ENCODE measurements at places on chromosomes 7 and 10. TPM values are rescaled to one million over a fixed set of nuclear protein-coding genes. Genes with fewer than 3 reads are reported as not detected.

DNA sequence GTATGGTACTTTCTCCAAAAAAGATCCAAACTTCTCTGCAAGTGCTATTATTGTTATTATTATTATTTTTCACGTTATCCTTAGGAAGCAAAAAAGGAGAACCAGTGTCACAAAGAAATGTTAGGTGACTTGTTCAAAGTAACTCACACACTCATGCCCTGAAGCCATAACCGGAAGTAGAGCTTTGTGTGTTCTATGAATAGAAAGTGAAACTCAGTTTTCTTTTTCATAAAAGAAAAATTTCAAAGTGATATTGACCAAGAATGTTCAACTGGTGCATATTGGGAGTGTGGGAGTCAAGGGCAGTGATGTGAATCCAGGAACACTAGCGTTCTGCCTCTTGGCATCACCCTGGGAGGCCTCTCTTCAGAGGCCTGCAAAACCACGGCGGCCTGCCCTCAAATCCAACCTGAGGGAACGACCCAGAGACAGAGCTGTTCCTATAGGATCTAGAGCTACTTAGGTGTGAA lies 106.1 kb downstream of the PRKCQ start:
- peaks cover 54% of the 10 kb centered on the region for H3K4me1 ChIP-seq
- DNase-seq = peak; percentile 82
- H3K27ac ChIP-seq = peak overlapping the region; percentile 96
- peak overlapping the region; percentile 85 for H3K4me3 ChIP-seq
- H3K36me3 ChIP-seq = peaks cover 64% of the 10 kb centered on the region

The PAX4 gene
- not detected for total RNA-seq

DNA sequence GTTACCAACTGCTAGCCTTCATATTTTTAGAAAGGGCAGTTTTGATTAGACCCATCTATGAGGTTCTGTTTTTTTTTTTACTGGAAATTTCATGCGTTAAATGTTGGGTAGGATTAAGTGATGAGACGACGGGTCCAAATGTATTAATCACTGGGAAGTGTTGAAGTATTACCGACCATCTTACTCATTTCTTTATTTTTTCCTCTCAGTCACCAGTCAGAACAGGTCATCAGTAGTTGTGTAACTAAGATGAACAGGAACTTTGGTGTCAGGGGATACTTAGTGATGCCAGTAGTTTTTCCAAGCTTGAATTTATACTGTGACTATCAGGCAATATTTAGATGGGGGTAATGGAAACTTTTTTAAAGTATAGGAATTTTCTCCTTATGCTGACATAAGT lies 14.2 kb downstream of the TFAM start:
- no peak overlapping the region for H3K27ac ChIP-seq
- peaks cover 30% of the 10 kb centered on the region for H3K36me3 ChIP-seq
- H3K4me3 ChIP-seq = no peak overlapping the region
- H3K27me3 ChIP-seq = no peaks in the 10 kb centered on the region
- H3K4me1 ChIP-seq = no peaks in the 10 kb centered on the region
- DNase-seq = no peak

DNA sequence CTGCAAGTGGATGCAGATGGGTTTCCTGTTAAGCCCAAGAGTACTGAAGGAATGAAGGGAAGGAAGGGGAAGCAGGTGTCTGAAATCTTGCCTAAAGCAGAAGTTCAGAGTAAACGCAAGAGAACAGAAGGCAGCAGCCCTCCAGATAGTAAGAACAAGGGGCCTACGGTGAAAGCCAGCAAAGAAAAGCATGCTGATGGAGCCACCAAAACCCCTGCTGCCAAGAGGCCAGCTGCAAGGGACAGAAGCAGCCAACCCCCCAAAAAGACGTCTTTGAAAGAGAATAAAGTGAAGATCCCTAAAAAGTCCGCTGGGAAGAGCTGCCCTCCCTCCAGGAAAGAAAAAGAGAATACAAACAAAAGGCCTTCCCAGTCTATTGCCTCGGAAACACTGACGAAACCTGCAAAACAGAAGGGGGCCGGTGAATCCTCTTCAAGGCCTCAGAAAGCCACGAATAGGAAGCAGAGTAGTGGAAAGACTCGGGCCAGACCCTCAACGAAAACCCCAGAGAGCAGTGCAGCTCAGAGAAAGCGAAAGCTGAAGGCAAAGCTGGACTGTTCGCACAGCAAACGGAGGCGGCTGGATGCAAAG lies 152.5 kb downstream of the LCOR start:
- H3K27me3 ChIP-seq = no peaks in the 10 kb centered on the region
- H3K4me3 ChIP-seq = no peak overlapping the region
- H3K4me1 ChIP-seq = peaks cover 2% of the 10 kb centered on the region
- peaks cover 21% of the 10 kb centered on the region for H3K36me3 ChIP-seq

- peaks cover 6% of the 10 kb centered on the region for H3K36me3 ChIP-seq
- no peak for DNase-seq
These were observed 3.4 kb upstream of the CEP41 start for GRCh38 chr7:130444234-130444633.

The LRRN3 gene
- 56.5 TPM for total RNA-seq

DNA sequence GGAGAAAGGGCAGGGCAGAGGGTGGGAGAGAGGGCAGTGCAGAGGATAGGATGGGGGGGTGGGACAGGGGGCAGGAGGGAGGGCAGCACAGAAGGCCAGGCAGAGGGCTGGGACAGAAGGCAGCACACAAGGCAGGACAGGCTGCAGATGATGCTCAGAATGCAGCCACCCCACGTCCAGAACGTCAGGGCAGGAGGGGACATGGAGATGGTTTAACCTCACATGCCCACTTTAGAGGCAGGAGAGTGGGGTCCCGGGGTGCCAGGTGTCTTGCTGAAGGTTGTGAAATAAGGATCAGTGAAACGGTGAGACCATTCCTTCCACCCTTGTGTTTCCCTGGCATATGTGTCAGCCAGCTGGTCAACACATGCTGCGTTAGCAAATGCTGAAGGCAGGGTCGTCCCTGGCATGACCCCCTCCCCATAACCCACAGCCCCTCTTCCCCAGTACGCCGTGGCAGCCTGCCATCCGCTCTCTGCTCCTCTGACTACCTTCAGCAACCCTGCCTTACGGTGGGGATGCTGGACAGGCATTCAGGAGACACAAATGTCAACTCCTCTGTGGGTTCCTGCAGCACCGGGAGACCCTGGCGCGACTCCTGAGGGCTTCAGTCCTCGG lies 592.1 kb downstream of the DNAJB6 start:
- no peak overlapping the region for H3K27ac ChIP-seq
- peaks cover 3% of the 10 kb centered on the region for H3K4me1 ChIP-seq
- H3K36me3 ChIP-seq = peaks cover 7% of the 10 kb centered on the region
- H3K4me3 ChIP-seq = no peak overlapping the region

- peaks cover 3% of the 10 kb centered on the region for H3K27me3 ChIP-seq
- no peaks in the 10 kb centered on the region for H3K36me3 ChIP-seq
- peaks cover 7% of the 10 kb centered on the region for H3K4me1 ChIP-seq
- no peak overlapping the region for H3K27ac ChIP-seq
- DNase-seq = no peak
- no peak overlapping the region for H3K4me3 ChIP-seq
These were observed 93.8 kb downstream of the PRTFDC1 start for GRCh38 chr10:24858288-24859270.

DNA sequence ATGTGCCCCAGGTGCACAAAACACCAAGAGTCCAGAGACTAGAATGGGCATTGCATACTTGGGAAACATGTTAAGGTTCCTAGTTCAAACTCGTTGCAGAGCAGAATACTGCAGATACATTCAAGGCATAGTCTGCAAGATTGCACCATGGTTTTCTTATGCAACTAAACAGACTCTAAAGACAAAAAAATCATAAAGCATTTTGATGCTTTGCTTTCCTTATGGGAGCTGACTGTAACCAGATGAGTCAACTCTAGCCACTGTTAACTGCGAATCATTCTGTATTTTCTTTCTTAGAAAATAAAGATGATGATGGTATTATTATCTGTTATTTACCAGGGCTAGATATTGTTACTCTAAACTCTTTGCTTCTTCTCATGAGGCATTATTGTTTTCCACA lies 19.7 kb downstream of the TRUB1 start:
- peaks cover 31% of the 10 kb centered on the region for H3K36me3 ChIP-seq
- no peak overlapping the region for H3K27ac ChIP-seq
- no peak overlapping the region for H3K4me3 ChIP-seq
- DNase-seq = no peak
- H3K27me3 ChIP-seq = no peaks in the 10 kb centered on the region

DNA sequence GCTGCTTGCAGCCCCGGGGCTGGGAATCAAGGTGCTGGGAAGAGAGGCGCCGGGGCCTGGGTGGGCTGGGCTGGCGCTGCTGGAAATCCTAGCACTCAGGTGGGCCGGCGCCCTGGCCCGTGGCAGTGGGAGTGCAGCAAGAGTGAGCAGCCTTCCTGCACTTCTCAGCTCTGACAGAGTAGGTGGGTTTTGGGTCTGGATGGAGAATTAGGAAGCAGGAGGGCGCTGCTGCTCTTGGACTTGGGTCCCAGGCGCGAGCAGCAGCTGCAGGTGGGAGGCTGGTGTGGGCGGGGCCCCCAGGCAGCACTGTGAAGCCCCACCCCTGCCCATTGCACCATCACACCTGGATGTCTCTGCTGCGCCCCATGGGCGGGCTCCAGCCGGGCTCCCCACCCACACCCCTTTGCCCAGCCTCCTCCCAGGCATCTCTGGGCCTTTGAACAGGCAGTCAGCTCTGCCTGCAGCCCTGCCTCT lies 6.0 kb downstream of the BRI3 start:
- H3K36me3 ChIP-seq = peaks cover 11% of the 10 kb centered on the region
- peaks cover 17% of the 10 kb centered on the region for H3K4me1 ChIP-seq
- no peak overlapping the region for H3K27ac ChIP-seq
- no peaks in the 10 kb centered on the region for H3K27me3 ChIP-seq
- no peak overlapping the region for H3K4me3 ChIP-seq

- no peaks in the 10 kb centered on the region for H3K36me3 ChIP-seq
- H3K4me1 ChIP-seq = peaks cover 5% of the 10 kb centered on the region
- H3K4me3 ChIP-seq = no peak overlapping the region
- DNase-seq = no peak
- no peak overlapping the region for H3K27ac ChIP-seq
These were observed 5.7 kb upstream of the RPP30 start for GRCh38 chr10:90866050-90866598.

The IGF2BP3 gene
- total RNA-seq = 2.7 TPM

GRCh38 chr7:15323550-15323949 lies 238.3 kb downstream of the AGMO start:
- H3K36me3 ChIP-seq = no peaks in the 10 kb centered on the region
- no peaks in the 10 kb centered on the region for H3K27me3 ChIP-seq
- H3K4me3 ChIP-seq = no peak overlapping the region
- H3K27ac ChIP-seq = no peak overlapping the region

The AGR2 gene
- total RNA-seq = not detected

DNA sequence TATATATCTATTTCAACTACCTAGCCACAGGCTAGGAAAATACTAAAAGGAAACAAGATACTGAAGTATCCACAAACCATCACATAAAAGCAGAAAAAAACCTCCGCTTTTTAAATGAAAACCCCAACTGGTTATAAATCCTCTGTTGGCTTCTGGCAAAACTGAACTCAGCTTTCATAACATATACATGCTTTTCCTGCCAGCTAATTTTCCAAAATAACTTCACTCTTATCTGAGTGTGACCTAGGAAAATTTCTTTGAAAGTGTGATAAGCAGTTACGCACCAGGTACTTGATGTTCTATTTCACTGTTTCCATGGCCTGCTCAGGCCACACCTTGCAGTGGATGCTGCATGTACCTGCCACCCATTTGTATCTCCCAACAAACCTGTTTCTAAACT lies 11.8 kb downstream of the FAM3C start:
- H3K36me3 ChIP-seq = peaks cover 48% of the 10 kb centered on the region
- DNase-seq = no peak
- H3K4me3 ChIP-seq = peak overlapping the region; percentile 21
- peaks cover 60% of the 10 kb centered on the region for H3K4me1 ChIP-seq
- H3K27ac ChIP-seq = peak overlapping the region; percentile 5

DNA sequence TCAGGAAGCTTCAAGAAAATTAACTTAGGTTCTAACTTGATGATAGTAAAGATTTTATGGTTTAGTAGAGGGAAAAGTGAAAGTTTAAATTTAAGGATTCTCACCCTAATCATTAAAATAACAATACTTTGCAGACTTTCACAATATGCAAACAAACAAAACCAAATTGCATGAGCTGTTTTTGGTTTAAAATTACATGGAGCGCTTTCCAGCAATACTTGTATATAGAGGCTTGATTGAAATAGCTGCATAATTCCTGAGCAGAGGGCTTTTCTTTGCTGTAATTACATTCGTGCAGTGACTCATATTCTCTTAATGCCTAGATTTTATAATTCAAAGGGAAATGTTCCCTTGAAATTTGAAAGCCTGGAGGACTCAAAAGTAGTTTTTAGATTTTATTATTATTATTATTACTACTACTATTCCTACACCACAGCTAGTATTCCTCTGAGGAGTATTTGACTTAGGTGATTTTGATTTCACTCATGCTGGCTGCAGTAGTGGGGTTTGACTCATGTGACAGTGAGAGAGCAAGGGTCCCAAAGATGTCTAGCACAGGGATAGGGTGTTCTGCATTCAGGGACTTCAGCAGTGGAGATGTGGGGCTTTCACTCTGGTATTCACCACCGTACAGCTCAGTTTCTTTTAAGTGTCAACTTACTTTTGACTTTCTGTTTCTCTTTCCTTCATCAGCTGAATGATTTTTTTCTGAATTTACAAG lies 138.1 kb downstream of the ADAM22 start:
- H3K27me3 ChIP-seq = peaks cover 2% of the 10 kb centered on the region
- no peak overlapping the region for H3K4me3 ChIP-seq
- no peaks in the 10 kb centered on the region for H3K4me1 ChIP-seq
- DNase-seq = no peak
- no peak overlapping the region for H3K27ac ChIP-seq

DNA sequence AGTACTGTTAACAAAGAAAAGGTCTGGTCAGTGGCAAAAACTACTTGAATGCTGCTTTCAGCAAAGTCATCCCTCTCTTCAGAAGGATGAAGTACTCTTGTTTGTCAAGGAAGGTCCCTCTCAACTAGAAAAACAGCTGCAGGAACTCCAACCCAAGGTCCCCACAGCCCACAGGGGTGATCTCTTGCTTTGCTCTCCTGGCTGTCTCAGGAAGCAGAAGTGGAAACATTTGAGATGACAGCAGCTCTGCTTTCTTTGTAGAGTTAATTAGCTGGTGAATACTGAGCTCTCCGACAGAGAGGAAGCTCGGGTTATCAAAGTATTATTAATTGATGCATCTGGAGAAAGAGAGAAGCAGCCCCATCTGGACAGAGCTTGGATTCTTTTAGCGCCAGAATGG lies 25.4 kb upstream of the LRGUK start:
- no peaks in the 10 kb centered on the region for H3K27me3 ChIP-seq
- no peak overlapping the region for H3K27ac ChIP-seq
- peak; percentile 57 for DNase-seq
- no peaks in the 10 kb centered on the region for H3K36me3 ChIP-seq
- H3K4me3 ChIP-seq = no peak overlapping the region

DNA sequence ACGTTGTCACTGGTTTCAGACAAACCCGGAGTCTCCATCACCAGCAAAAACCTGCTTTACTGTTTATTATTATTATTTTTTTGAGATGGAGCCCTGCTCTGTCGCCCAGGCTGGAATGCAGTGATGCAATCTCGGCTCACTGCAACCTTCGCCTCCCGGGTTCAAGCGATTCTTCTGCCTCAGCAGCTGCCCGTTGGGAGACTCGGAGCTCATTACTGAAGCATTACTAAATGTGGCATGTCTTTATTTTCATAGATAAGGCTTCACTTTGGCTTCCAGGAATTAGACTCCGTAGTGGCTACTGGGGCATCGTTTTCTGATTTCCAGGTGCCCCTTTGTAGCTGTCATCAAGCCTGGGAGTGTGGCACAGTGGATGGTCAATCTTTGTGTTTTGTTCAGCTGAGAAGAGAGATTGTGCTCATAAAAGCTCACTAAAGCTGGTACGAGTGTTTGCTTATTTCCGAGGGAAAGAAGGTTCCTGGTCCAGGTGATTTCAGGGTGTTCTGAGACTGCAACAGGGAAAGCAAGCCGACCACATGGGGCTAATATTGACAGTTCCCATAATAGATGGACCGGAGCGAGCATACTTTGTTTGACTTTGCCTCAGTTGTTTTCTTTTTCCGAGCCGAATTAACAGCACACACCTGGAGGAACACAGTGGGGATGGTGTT lies 163.1 kb downstream of the CAMK1D start:
- H3K36me3 ChIP-seq = no peaks in the 10 kb centered on the region
- no peak for DNase-seq
- no peak overlapping the region for H3K27ac ChIP-seq

Data from activated CD4-positive, alpha-beta T cell treated with anti-CD3 and anti-CD28 coated beads, Interleukin-2, amount 10 ng/mL, durations not matched to agents 24 days and 14 days (primary cell).